ENCODE measurements at places on chromosomes 1 and 21.

DNA sequence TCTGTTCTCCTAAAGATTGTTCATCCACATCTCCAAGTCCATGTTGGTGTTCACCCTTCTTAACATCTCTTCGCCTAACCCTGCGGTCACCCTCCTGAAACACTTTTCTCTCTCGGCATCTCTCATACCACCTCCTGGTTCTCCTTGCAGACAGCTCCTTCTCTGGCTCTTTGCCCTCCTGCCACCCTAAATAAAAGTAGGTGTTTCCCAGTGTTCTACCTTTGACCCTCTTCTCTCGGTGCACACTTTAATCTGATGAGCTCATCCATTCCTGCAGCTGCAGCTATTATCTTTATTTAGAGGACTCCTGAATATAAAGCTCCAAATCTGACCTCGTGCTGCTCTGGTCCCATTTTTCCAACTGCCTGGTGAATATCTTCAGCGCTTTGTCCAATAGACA, 126.9 kb downstream of the TMEM53 start:
- DNase-seq, result no peak

GRCh38 chr1:44643721-44644334, 30.5 kb downstream of the TMEM53 start:
- DNase-seq, result no peak

GRCh38 chr1:44050261-44050660, 19.0 kb upstream of the SLC6A9 start:
- DNase-seq, result no peak

DNA sequence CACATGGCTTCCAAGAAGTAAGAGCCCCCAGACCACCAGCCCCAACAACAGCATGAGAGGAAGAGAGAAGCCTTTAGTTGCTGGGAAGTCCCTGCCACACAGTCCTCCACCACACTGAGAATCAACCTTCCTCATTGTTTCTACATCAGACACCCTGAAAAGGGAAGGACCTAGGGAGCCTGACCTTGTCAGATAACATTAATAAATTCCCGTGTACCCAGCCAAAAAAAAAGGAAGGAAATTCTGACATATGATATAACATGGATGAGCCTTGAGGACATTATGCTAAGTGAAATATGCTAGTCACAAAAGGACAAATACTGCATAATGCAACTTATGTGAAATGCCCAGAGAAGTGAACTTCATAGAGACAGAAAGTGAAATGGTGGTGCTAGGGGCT, 65.6 kb upstream of the ARHGAP29 start:
- no peak for DNase-seq

- no peak for DNase-seq
Measured at GRCh38 chr1:85850238-85850637, 142.0 kb upstream of the ZNHIT6 start.

GRCh38 chr1:39288735-39289465, 84.4 kb downstream of the MACF1 start:
- DNase-seq, result no peak

GRCh38 chr1:90313778-90314177, 318.9 kb downstream of the ZNF326 start:
- no peak for DNase-seq

DNA sequence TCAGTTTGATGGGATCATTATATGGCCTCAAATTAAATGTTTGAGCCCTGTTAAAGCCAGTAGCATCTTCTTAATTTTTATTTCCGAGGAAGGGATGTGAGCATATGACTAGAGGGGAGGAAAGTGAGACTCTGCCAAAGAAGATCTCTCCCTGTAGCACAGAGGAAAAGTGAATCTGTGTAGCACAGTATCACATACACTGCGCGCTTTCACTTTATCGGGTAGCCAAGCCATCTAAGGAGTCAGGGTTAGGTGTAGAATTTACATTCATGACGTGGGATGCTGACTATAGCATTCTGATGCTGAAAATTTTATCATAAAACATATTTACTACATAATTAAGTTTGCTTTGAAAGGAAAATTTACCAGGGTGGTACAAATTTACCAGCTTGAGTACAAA, 24.0 kb downstream of the LRRC8D start:
- no peak for DNase-seq

DNA sequence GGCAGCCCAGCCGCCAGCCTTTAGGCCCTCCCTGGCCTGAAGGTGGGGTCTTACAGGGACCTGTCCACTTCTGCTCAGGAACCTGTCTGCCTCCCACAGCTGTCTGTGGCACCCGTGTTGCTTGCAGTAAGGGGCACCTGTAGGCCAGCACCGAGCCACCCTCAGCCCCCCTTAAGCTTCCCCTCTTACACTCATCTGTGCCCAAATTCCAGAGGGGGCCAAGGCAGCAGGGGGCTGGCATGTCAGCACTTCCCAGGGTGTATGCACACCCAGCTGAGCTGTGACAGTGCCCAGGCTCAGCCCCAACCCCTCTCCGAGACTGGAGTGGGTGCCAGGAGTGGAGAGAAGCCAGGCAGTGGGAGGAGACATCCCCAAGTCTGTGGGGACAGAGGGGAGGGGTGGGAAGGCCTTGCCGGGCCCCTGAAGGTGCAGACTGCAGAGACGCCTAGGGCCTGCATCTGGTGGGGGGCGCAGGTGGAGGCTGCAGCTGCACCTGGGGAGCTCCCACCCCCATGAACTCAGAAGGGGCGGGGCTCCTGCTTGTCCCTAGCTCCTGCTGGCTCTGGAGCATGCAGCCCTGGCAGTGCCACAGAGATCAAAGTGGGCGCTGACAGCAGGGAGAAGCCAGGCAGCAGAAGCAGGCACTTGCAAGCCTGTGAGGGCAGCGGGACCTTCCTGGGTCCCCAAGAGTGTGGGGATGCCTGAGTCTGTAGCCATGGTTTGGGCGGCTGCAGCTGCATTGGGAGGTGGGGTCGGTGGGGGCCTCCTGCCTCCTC, 5.4 kb upstream of the SLC2A7 start:
- no peak for DNase-seq

DNA sequence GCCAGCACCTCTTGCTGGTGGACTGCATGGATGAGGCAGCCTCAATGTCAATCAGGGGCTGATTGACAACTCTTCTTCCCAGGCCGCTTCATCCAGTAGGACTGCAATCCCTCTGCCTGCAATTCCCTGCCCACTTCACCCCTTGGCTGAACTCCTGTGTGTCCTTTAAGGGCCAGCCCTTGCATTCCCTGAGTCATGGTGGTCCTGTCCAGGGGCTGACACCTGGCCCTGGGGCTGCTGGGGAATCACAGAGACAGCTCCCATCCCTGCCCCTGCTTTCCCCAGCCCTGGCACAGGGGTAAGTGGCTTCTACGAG, 4.6 kb upstream of the EPS8L3 start:
- no peak for DNase-seq

- no peak for DNase-seq
Measured at GRCh38 chr1:93014168-93014567, 52.9 kb upstream of the DIPK1A start.

DNA sequence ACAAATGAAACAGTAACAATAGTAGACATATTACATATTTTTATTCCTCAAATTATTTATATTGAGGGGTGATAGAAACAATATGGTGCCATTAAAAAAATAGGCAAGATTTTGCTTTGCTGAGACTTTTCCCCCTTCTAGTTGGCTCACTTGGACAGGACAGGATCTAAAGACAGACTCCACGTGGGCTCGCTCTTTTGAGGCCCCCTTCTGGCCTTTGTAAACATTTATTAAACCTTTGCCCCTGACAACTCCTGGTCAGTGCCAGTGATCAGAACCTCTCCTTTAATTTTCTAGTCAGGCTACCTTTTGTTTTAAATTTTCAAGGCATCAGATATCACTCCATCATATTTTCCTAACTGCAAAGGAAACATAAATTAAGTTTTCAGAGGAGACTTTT, 49.7 kb upstream of the IFI44L start:
- DNase-seq, result no peak

- no peak for DNase-seq
Measured at GRCh38 chr21:28325618-28326017, 667.1 kb downstream of the LTN1 start.

- no peak for DNase-seq
Measured at GRCh38 chr21:26080211-26080610, 90.4 kb downstream of the APP start.

Data from activated T-cell treated with anti-CD3 and anti-CD28 coated beads for 48 hours (primary cell).